NCI-H510A (cell line): ENCODE measurements at places on chromosomes 12 and 14.
A peak's percentile ranks its signal among the peaks of the same experiment; 100 is the strongest.

- no peak for DNase-seq
Measured at GRCh38 chr12:2649201-2650030, 145.4 kb upstream of the FKBP4 start.

GRCh38 chr12:69570545-69571399 lies 14.5 kb upstream of the CCT2 start:
- DNase-seq, result peak; percentile 31

GRCh38 chr12:12432364-12432763 lies 75.5 kb downstream of the BORCS5 start:
- no peak for DNase-seq

GRCh38 chr14:68705741-68706283 lies 87.1 kb downstream of the ZFP36L1 start:
- peak; percentile 54 for DNase-seq

GRCh38 chr14:71115821-71116567 lies 208.7 kb downstream of the PCNX1 start:
- DNase-seq, result no peak

DNA sequence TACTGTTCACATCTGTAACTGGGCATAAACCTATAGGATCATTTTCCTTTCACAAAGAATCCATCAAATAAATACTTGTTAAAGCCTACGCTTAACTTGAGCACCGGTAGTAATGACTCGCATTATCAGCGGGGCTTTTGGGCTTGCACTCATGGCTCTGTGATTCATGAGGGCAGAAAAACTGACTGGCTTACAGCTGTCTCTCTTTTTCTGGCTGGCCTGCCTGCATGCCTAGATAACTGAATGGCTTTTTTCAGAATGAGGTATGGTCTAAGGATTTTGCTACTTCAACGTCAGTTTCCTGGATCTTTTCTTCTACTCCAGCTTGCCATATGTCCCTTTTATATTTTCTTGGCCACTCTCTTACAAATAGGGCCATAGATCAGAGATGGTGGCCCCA lies 531.1 kb downstream of the NRXN3 start:
- no peak for DNase-seq

GRCh38 chr14:98341211-98341610 lies 930.8 kb downstream of the BCL11B start:
- no peak for DNase-seq

DNA sequence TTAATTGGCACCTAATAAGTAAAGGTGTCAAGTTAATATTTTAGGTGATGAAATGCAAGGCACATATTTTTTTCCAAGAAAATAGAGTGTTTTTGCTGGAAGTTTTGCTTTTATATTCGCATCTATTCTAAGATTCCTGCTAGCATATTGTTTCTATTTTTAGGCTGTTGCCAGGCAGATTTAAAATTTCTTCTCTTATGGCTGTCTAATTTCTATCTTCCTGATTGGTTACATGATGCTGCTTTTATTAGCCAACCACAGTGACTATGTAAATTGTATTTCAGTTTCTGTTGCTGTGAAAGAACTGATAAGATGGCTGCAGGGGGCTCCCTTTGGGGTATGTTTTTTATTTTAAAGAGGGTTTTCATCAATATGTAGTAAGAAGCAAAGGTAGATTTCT lies 42.7 kb downstream of the ATF7IP start:
- DNase-seq, result no peak

GRCh38 chr12:18074001-18074400 lies 16.0 kb downstream of the RERGL start:
- DNase-seq, result no peak

GRCh38 chr12:88298761-88299242 lies 156.7 kb downstream of the TMTC3 start:
- no peak for DNase-seq

DNA sequence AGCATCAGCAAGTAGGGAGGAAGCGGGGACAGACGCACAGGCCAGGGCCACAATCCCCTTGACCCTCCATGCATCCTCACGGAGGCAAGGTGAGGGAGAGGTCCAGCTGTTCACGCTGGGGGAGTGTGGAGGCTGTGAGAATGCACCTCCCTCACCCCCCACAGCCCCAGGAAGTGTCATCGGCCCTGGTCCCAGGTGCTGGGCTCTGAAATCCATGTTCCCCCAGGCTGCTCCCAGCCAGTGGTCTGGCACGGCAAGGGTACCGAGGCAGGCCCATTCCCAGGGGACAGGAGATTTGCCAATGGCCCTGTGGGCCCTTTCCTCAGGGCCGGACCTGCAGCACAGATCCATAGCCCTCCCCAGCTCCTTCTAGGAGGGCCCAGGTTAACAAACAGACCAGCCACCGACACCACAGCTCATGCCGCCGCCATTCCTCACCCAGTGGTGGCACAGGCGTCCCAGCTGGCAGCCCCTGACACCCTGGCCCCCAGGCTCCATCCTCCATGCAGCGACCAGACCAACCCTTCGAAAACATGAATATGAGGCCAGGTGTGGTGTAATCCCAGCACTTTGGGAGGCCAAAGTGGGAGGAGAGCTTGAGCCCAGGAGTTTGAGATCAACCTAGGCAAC lies 21.9 kb upstream of the EIF5 start:
- no peak for DNase-seq

DNA sequence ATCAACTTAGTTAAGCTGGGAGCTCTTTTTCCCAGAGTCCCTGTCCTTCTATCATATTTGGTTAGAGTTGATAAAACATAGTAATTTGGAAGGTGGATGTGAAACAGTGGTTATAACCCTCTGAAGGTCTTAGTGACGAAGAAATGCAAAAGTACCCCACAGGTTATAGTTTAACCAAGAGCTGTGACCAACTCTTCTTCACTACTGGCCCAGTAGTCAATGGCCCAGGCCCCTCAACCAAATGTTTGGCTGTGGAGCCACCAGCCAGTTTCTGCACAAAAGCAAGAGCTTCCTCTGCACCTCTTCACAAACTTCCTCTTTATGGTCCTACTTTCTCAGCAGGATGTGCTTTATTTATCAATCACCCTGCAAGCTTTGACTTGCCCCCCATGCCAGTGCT lies 132.6 kb downstream of the BMP4 start:
- no peak for DNase-seq

DNA sequence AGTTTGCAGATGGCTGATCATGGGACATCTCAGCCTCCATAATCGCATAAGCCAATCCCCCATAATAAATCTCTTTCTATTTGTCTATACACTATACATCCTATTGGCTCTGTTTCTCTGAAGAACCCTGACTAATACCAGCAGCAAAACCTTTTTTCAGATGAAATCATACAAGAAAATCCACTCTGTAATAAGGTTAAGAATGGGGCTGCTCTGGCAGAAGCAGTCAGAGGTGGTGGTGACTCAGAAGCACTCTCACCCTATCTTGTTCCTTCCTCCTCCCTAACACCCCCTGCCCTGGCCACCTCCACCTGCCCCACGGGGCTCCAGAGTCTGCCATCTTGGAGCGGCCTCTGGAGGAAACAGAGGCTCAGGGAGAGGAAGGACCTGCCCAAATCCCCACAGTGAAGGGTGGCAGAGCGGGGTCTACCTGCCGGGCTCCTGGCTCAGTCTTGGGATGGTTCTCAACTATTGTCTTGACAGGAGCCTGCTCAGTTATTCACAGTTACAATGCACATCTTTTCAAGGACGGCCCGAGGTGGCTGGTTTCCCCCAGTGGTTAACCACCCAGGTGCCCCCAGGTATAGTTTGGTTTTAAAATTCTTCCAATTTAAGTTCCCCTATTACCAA lies 109.3 kb upstream of the EVL start:
- DNase-seq, result no peak

DNA sequence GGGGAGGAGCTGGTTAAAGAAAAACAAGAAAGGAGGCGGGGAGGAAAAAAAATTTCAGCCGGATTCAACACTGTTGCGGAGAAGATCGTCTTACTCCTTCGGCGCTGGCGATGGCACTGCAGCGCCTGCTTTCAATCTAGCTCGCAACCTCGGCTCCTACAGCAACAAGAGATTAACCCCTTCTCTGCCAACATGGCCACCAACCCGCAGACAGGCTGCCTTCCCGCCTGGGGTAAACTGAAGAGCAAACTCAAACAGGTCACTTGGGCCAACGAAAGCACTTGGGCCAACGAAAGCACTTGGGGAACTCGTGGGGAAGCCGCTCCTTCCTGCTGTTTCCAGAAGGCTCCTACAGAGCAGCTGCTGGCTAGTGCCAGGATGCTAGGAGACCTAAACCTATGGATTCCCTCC lies 73.7 kb downstream of the CIT start:
- DNase-seq, result peak; percentile 12

DNA sequence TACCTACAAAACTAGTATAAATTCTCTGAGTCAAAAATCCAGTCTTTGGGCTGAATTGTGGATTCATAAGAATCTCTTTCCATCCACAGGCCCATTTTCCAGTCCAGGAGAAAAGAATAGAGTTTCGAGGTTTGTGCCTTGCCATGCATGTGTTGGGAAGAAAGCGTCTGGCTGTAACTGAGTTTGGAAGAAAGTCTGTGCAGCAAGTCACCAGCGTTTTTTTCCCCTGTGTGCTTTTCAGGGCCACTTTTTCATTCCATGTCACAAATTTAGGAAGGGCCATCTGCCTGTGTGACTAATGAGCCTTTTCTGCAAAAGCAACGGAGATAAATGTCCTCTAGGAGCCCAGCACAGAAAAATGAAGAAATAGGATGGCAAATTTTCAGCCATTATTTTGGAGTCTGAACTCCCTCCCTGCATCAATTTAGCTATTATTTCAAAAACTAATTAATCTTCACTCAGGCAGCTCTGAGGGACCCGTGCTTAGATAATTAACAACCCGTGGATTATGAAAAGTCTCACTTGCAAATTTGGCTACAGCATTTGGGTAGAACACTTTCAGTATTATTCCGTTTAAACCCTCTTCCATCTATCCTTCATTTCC lies 261.5 kb downstream of the SUDS3 start:
- DNase-seq, result no peak

GRCh38 chr14:52596861-52597260 lies 44.2 kb downstream of the GPR137C start:
- DNase-seq, result no peak

DNA sequence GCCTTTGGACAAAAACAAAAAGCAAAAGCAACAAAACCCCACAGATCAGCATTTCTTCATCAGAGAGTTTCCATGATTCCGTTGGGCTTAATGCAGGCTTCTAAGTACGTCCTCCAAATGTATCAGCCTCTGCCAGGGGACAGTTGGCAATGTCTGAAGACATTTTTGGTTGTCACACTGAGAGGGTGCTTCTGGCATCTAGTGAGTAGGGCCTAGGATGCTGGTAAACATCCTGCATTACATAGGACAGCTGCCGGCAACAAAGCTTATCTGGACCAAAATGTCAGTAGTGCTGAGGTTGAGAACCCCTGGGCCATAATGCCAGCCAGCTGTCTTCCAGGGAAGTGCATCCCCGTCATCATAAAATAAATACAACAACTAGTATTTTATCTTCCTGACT lies 9.4 kb upstream of the LRRC10 start:
- no peak for DNase-seq

DNA sequence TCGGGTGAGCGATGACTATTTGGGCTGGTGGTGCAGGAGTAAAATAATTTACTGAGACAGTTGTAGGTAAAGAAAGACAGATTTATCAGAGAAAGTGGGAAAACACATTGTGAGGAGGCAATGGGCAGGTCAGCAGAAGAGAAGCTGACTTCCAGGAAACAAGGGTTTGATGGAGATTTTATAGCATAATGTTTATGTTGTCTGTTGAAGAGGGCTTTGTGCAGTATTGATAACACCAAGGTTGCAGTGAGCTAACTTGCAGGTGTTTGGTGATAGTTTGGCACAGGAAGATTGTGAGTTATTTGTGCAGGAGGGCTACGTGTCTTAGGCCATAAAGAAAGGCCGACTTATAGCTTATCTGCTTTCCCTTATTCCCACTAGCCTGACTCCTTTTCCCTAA lies 72.2 kb downstream of the DHRS2 start:
- no peak for DNase-seq

- no peak for DNase-seq
Measured at GRCh38 chr12:7221486-7221885, 32.0 kb downstream of the PEX5 start.
